ENCODE measurements at places on chromosomes 12 and 14.
A peak's percentile ranks its signal among the peaks of the same experiment; 100 is the strongest.

DNA sequence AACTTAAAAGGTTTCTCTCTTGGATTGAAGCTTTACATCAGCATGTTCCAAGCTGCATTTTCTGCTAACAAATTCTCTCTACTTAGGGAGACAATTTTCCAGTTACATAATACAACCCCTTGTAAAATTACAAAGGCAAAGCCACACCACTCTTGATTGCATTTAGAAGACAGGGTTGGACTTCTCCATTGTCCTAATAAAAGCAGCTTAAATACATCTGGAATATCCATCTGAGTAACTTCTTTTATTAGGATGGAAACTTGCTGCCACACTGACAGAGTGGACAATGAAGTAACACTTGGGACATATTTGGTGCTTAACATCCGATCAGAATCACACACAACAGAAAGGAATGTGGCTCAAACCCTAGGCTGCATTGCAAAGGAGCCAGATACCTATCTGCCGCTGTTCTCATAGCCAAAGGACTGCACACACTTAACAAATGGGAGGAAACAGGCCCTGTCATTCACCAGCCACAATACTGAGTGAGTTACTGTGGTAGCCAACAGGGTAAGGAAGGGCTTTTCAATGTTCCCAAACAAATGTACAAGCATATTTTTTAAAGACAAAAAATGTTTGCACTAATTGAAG, 157.2 kb downstream of the PAX9 start:
- no peak for DNase-seq

DNA sequence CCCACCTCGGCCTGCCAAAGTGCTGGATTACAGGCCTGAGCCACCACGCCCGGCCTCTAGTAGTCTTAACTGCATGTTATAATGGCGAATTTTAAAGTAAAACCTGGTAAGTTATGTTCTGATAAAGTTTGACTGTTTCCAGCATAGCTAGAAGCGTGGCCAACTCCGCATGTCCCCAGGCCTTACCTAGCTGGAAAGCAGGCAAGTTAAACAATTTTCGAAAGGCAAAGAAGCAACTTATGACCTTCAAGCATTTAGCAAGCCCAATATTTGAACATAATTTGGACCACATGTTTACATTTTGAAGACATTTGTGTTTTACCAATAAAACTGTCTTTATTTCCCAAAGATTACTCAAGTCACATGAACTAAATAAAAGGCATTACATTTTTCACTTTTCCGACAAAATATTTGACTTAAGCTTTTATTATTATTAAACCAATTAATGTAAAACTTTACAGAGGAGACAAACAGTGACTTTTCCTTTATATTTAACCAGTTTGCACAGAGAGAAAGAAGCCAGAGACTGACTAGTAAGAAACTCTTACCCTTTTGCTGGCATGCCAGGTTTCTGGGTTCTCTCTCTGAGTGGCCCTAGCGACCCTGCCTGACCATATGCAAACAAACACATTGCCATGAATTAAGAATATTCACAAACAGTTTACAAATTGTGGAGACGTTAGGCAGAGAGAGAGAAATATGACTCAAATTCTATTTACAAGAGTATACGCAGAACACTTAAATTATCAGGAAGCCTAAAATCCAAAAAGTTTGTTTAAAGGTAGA, 106.3 kb downstream of the RIN3 start:
- no peak for DNase-seq

GRCh38 chr12:109927622-109928021, 27.5 kb downstream of the TCHP start:
- DNase-seq: peak; percentile 38

- DNase-seq: no peak
Observed at GRCh38 chr14:88554457-88555286, at the start of gene PTPN21. TSS of gene PTPN21 (minus strand) at chr14:88555007. CDS start at chr14:88550417, 4,590 bp downstream.

DNA sequence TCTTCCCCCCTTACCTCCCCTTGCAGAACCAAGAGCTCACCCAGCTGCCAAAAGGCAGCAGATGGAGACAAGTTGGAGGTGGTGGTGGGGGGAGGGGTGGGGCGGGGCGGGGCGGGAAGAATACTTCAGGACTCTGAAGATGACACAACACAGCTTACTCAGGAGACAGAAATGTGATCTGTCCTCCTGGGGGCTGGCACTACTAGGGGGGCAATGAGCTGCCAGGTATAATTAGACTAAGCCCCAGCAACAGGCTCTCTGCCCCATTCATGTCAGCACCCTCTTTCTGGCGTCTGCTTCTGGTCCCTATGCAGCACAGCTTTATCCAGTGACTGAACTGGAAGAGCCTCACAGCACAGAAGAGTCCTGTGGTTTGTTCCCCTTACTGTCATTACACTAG, 407.0 kb downstream of the MED13L start:
- no peak for DNase-seq

- DNase-seq: no peak
Observed at GRCh38 chr12:113395119-113395518, 8.6 kb downstream of the SDS start.

- no peak for DNase-seq
Observed at GRCh38 chr14:81127785-81128184, 93.0 kb downstream of the GTF2A1 start.

DNA sequence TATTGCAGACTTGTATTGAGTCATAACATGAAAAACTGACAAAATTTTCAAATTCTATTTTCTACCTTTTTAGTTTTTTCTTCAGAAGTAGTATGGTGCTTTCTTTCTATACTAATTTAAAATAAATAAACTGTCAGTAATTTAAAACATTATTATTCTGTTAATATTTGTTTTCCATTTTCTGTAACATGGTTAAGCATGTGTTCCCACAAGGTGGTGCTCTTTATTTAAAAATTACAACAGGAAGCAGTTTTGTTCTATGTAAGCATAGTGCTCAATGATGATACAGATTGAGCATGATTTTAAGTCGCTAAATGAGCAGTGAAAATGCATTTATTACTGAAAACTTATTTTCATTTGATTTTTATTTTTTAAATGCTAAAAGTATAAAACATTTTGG, 114.6 kb downstream of the PPFIA2 start:
- DNase-seq: peak; percentile 45

GRCh38 chr14:99252940-99253868, 18.8 kb downstream of the BCL11B start:
- DNase-seq: no peak

- DNase-seq: no peak
Observed at GRCh38 chr14:78605025-78605762, 435.0 kb downstream of the NRXN3 start.

DNA sequence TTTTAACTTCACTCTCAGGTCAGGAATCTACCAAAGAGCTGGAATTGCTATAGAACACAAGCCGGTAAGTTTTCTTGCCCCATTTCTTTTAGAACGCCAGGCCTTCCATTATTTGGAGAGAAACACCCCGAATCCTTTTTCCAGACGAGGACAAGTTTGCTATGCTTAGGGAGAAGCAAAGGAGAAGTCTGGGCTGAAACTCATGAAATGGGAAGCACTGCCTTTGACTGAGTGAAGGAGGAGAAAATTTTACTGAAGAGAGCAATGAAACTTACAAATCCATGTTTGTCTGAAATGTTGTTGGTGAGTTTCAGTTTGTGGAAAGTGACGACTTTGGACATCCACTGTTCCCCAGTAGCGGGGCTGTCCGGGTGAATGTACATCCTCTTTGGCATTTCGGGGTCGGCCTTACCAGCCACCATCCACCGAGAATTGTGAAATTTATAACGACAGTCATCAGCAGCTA, 3.3 kb downstream of the TBX3 start:
- no peak for DNase-seq

DNA sequence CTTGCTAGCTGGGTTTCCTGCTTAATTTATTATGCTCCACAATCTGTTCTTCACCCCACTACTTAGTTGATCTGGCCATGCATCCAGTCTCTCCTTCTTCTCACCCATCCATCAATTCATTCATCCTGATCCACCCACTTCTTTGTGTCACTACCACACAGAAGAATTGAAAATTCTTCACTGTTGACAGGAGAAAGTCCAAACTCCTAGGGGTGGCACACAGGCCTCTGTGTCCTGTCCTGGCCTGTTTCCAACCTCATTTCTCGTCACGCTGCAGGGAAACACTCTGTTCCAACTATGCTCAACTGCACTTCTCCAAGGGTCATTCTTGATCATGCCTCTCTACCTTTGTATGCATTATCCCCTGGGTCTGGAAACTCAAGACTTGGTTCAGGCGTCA, 10.6 kb upstream of the KRT83 start:
- no peak for DNase-seq

DNA sequence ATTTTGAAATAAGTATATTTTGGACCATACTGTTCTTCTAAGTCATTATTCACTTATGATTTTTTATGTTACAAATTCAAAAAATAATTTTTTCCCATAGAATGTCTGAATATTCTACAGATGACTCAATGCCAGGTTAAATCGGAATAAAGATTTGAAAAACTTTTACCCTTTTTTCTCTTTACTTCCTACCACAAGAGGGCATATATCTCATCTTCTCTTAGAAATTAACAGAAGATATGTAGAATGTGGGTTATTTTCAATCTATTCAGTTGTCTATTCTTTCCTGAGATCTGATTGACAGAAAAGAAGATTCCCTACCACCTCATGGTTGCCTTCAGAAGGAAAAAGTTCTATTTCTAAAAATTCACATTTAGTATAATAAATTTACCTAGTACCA, 53.0 kb upstream of the KITLG start:
- peak; percentile 14 for DNase-seq

- no peak for DNase-seq
Observed at GRCh38 chr12:89369166-89369565, 16.9 kb upstream of the DUSP6 start.

- DNase-seq: no peak
Observed at GRCh38 chr14:69259168-69259526, 811 bp upstream of the GALNT16 start.

GRCh38 chr14:23076785-23077408, 18.0 kb downstream of the ACIN1 start:
- peak; percentile 38 for DNase-seq

DNA sequence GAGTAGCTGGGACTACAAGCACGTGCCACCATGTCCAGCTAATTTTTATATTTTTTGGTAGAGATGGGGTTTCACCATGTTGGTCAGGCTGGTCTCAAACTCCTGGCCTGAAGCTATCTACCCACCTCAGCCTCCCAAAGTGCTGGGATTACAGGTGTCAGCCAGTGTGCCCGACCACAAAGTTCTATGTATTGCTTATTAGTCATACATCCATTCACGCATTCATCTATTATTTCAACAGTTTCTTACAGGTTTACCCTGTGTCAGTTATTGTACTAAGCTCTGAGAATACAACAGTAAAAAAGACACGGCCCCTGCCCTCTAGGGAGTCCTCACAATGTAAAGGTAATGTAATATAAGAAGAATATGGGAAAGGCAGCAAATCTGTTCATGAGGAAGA, 188.9 kb upstream of the BTG1 start:
- DNase-seq: no peak

DNA sequence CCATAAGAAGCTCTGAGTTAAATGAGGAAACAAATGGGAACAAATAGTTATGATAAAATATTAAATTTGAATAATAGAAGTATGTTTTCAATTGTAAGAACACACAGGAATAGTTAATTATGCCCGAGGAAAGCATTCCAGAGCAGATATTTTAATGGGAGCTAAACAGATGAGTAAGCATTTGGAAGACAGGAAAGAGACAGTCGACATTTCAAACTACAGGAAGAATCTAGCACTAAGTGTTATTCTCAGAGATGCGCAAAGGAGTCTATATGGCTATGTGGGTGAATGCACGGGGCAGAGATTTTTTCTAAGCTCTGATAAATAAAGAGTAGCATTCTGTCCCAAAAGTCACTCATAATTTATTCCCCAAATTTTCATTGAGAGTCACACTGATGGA, 64.5 kb upstream of the SSTR1 start:
- DNase-seq: no peak

DNA sequence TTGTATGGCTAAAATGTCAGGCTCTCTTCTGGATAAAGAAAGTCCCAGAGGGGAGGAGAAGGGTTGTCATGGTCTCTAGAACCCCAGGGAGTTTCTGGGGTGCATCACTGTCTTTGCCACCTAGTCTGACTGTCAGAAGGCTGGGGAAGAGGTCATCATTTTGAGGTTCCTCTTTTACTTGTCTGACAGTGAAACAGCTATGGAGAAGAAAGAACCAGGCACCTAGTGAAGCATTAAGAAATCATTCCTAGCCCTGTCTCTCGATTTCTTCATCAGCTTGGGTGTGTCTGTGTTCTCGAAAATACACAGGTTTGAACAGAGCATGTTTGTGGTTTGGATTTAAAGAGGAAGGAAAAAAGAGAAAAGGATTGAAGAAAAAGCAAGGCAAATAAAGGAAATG, 158.7 kb upstream of the LRIG3 start:
- peak; percentile 1 for DNase-seq

DNA sequence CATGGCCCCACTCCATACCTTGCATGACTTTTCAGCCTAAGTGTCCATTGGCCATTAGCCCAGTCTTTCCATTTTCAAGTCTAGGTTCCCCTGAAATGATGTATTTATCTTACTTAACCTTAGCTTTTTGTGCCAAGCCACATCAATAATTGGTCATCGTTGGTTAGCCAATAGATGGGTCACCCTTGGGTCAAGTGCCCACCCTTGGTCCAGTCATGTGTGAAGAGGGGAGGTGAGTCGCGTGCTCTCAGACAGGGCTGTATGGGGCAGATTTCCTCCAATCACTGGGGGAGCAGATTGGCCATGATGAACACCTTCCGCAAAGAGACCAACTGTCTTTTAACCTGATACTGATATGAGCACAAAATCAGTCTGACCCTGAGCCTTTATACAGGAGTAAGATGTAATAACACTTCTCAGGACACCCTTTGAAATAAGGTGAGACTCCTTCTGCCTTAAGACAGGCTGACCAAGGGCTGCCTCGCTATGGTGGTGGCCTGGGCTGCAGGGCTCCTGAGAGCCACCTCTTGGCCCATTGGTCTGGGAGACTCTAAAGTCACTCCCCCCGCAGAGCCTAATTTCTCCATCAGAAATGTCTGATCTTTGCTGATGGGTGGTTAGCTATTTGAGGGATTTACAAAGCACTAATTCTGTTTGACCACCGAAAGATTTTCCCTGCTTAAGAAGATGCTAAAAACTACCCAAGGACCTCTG, 143.2 kb downstream of the ZFP36L1 start:
- DNase-seq: no peak

GRCh38 chr14:71267691-71268090, 360.4 kb downstream of the PCNX1 start:
- DNase-seq: no peak

DNA sequence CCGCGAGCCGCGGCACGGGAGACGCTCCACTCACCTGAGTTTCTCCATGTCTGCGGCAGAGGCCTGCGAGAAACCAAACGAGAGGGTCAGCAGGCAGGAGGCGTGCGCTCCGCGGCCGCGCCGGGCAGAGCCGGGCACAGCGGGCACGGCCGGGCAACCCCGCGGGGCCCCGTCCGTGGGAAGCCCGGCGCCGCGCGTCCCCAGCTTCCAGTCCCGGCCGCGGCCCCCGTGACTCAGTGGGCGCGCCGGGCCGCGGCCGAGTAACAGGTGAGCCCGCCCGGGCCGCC, 19.4 kb downstream of the BEGAIN start:
- no peak for DNase-seq

- no peak for DNase-seq
Observed at GRCh38 chr12:112252184-112252583, 126.8 kb downstream of the TRAFD1 start.
